ENCODE measurements at places on chromosomes 5 and 9. TPM values are rescaled to one million over a fixed set of nuclear protein-coding genes. Genes with fewer than 3 reads are reported as not detected.
A peak's percentile ranks its signal among the peaks of the same experiment; 100 is the strongest.

- DNase-seq = peak; percentile 64
Measured at GRCh38 chr9:129383019-129383560, 205.0 kb upstream of the IER5L start.

GRCh38 chr5:61966997-61967396 lies 339.0 kb upstream of the KIF2A start:
- DNase-seq = no peak

GRCh38 chr5:105789246-105789645 lies 1881.5 kb downstream of the EFNA5 start:
- no peak for DNase-seq

DNA sequence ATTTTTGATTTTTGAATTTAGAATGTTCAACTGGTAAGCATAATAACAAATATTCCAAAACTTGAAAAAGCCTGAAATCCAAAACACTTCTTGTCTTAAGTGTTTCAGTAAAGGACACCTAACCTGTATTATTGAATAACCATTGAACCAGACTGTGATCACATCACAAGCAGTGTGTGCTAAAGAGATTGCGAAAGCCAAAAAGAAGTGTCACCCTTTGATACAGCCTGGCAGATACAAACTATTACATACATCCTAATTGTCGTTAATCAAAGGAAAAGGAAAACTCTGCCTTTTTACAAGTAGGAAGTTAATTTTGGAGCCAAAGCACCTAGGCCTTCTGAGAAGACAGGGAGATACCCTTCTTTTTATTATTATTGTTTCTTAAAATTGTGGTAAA lies 8.4 kb upstream of the FAM120AOS start:
- no peak for DNase-seq

- no peak for DNase-seq
Measured at GRCh38 chr5:144325532-144325931, 154.9 kb downstream of the KCTD16 start.

GRCh38 chr5:78527925-78528324 lies 120.6 kb downstream of the LHFPL2 start:
- no peak for DNase-seq

GRCh38 chr5:45578270-45578669 lies 117.9 kb downstream of the HCN1 start:
- DNase-seq = no peak

GRCh38 chr5:99034336-99034735 lies 105.5 kb upstream of the CHD1 start:
- no peak for DNase-seq

DNA sequence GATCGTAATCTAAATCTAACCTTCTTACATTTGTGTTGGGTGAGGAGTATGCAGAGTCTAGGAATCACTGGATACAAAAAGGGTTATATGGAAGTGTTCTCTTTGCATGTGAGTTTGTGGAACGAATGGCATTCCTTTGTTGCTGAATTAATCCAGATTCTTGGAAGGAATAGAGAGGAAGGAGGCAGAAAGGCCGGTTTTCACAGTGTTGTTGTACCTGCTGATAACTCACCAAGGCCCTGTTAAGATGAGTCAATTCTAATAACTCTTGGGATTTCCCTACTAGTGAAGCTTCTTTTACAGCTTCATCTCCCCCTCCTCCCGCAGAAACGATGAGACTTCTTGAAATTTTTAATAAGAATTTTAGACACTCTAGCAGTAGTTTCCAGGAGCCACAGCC lies 84.0 kb downstream of the ZSWIM6 start:
- no peak for DNase-seq

DNA sequence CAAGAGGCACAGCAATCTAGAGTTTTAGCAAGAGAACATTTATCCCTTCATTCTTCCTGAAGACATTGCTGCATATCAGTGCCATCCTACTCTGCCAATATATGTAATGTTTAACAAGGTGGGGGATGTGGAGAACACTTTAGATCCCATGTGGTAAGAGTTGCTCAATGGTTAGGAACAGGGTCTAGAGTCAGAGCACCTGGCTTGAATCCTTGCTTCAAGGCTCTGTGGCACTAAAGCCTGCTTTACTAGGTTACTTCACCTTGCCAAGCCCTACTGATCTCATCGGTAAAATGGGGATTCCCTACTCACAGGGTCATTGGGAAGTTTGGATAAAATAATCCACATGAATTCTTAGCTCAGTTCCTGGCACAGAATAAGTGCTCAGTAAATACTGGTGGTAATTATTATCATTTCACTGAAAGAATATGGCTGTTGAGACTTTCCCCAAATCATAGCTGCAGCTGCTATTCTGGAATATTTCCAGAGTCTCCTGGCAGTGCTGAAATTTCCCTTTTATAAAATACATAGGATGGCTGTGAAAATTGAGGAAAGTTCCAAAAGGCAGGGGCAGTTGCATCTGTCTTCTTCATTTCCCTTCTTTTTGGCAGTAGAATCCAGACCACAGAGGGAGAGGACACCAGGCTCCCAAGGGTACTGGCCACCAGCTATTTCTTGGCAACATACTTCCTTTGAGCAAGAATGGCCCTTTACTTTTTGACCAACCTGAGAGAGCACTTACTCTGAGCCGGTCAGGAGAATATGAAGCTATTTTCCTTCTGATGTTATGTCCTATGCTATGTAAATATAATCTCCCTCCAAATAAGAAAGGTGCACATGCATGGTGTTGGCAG lies 142.8 kb downstream of the PALM2AKAP2 start:
- DNase-seq = no peak

DNA sequence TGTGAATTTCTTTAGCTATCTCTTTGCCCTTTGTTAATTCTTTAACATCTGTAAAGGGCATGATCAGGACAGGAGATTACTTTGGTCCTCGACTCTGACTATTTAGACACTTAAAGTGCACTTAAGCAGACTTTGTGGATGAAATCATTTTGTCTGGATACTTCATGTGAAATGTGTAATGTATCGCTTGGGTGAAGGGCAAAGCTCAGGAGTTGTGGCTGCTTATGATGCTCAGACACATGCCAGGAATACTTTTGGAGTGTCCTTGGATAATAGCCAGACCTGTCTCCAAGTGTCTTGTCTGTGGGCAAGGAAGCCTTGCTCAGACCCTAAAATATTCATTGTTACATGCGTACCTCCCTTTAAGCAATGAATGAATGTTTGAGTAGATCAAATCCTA lies 87.8 kb downstream of the RAI14 start:
- no peak for DNase-seq

The TRPM3 gene
- total RNA-seq = 26.1 TPM

The PLAC8L1 gene
- not detected for total RNA-seq

The SLC6A19 gene
- total RNA-seq = 0.09 TPM

Measured in sciatic nerve (tissue), 2 donors.